ENCODE measurements at places on chromosomes 4 and X.

GRCh38 chrX:44842550-44843317, 1.1 kb upstream of the DUSP21 start:
- DNase-seq: no peak

DNA sequence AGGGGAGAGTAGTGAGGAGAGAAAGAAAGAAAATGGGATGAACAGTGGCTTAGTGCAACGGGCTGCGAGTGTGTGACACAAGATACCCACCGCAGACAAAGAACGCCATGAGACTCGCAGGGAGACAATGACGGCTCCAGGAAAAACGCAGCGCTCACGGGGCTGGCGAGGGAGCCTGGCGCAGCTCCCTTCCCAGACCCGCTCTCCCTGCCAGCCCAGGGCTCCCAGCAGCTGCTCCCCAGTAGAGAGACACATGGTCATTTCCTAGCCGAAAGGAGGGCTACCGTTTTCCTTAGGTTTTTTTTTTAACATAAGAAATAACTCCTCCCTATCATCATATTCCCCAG, 149.5 kb downstream of the MAML3 start:
- DNase-seq: no peak

DNA sequence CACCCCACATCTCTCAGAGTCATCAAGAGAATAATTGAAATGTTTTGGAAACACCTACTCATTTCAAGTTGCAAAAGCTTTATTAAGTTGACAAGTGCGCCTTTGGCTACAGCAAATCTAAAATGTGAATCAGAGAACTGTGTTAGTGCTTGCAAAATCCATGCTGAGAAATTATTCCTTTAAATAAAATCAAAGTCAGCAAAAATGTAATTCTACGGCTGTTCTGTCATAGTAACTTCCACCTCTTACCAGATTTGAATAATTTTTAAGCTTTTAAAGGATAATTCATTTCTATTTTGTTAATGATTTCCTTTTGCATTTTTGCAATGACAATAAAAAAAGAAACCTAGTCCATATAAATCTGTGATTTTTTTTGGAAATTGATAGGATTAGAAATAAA, 1779.1 kb downstream of the STIM2 start:
- no peak for DNase-seq

DNA sequence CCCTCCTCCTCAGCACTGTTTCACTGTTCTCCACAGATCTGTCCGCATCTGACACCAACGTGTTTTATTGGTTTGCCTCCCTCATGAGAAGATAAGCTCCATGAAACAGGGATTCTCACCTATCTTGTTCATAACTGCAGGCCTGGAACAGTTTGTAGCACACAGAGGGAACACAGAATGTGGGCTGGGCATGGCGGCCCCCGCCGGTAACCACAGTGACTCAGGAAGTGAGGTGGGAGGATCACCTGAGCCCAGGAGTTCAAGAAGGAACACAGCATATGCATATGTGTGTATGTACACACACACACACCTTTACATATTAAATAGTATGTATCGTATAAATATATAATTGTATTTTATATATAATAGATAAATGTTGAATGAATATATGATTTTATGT, 168.6 kb downstream of the AFAP1 start:
- DNase-seq: peak; percentile 63

GRCh38 chr4:22869235-22869634, 176.5 kb downstream of the GBA3 start:
- no peak for DNase-seq

- DNase-seq: no peak
Observed at GRCh38 chr4:154001193-154001592, 212.3 kb upstream of the SFRP2 start.

- no peak for DNase-seq
Observed at GRCh38 chr4:41420541-41420940, 117.4 kb upstream of the LIMCH1 start.

GRCh38 chr4:48958582-48958981, 27.5 kb upstream of the CWH43 start:
- DNase-seq: no peak

DNA sequence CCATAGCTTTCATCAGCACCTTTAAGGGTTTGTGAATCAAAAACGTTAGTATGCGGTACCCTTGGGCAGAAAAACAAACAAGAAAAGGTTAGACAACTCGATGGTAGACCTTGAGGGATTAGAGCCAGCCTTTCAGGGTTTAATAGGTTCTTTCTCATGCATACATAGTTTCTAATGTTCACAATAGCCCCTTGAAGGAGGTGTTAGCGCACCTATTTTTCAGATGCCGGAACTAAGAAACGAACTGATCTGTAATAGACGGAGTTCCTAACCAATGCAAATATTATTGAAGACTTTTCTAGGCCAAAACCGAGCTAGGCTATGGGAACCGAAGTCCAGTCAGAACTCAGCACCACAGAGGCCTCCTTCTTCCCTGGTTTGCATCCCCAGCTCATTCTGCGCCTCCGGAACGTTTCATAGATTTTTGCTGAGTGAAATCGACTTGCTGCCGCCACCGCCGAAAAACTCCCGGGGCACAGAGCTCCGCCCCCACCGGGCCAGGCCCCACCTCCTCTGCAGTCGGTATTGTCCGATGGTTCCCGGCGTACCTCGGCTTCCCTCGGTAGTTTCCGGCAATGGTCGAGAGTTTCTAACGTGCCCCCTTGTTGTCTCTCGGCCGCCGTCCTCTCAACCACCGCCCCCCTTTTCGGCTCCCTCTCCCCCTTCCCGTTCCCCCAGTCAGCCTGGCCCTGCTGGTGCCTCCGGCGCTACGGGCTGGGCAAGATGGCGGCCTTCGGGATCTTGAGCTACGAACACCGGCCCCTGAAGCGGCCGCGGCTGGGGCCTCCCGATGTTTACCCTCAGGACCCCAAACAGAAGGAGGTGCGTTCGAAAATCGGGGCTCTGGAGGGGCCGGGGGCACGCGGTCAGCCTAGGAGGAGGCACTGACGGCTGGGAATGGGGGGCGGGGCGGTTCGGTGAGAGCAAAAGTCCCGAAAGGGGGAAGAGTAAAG, at the start of gene MED12:
TSS of gene MED12 (plus strand) at position 565 of the 953 bp plus-strand sequence. CDS start at position 724, 159 bp downstream.
- peak; percentile 89 for DNase-seq

GRCh38 chr4:120010646-120011045, 56.0 kb downstream of the MAD2L1 start:
- no peak for DNase-seq

- DNase-seq: no peak
Observed at GRCh38 chr4:1051472-1051871, 40.0 kb downstream of the FGFRL1 start.

DNA sequence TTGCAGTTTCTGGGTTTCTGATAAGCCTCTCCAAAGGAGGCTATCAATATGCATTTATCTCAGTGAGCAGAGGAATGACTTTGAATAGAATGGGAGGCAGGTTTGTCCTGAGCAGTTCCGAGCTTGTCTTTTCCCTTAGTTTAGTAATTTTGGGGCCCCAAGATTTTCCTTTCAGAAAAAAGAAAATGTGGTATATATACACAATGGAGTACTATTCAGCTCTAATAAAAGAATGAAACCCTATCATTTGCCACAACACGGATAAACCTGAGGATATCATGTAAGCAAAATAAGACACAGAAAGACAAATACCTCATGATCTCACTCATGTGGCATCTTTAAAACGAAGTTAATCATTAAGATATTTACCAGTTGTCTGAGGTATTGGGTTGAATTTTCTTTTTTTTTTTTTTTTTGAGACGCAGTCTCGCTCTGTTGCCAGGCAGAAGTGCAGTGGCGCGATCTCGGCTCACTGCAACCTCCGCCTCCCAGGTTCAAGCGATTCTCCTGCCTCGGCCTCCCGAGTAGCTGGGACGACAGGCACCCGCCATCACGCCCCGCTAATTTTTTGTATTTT, 540 bp downstream of the ZNF721 start:
- no peak for DNase-seq

DNA sequence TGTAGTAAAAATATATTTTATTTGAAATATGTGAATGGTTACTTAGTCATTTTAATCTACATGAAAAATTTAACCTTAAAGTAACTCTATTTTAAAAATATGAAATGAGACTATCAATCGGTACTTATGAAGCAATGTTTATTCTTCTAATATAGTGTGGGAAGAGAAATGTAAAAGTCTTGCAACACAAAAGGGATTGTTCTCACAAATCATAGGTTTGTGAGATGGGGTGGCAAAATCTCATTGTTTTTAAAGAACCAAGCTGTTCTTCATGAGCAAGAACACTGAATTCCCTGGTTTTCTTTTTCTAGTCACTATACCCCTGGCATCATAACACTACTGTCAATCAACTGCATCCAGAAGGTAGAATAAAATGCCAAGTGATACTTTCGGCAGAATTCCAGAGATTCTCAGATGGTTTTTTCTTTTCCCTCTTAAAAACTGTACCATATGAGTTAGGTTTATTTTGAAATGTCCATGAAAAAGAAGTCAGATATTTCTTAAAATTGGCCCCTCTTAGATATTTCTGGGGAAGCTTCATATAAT, 52.2 kb downstream of the SNCA start:
- DNase-seq: no peak

DNA sequence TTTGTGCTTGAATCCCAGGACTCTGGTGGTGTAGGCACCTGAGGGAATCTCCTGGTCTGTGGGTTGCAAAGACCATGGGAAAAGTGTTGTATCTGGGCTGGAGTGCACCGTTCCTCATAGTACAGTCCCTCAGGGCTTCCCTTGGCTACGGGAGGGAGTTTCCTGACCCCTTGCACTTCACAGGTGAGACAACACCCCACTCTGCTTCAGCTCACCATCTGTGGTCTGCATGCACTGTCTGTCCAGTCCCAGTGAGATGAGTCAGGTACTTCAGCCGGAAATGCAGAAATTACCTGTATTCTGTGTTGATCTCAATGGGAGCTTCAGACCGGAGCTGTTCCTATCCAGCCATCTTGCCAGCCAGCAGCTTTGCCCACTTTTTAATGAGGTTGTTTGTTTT, 353.0 kb upstream of the IRS4 start:
- no peak for DNase-seq

DNA sequence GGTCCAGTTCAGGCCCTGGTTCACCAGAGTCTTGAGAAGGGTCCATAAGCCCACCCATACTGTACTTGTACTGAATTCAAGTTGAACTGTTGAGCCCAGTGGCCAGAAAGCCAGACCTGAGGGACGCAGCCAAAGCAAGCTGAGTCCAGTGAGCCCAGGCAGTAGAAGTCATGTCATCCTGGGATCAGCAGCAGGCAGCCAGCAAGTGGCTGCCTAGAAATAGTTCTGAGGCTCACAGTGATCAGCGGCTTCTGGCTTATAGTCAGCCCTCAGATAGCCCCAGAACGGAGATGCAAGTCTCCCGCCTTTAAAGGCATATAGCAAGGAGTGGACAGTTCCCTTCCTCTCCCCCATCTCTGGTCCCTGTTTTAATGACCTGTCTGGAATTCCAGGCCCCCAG, 347.1 kb downstream of the FBXW7 start:
- DNase-seq: no peak

DNA sequence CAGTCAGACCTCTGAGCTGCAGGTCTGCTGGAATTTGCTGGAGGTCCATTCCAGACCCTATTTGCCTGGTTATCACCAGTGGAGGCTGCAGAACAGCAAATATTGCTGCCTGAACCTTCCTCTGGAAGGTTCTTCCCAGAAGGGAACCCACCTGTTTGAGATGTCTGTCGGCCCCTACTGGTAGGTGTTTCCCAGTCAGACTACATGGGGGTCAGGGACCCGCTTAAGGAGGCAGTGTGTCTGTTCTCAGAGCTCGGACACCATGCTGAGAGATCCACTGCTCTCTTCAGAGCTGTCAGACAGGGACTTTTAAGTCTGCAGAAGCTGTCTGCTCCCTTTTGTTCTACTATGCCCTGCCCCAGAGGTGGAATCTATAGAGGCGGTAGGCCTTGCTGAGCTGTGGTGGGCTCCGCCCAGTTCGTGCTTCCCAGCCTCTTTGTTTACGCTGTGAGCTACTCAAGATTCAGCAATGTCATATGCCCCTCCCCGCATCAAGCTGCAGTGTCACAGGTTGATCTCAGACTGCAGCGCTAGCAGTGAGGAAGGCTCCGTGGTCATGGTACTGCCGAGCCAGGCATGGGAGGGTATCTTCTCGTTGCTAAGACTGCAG, 44.1 kb upstream of the KDR start:
- no peak for DNase-seq

DNA sequence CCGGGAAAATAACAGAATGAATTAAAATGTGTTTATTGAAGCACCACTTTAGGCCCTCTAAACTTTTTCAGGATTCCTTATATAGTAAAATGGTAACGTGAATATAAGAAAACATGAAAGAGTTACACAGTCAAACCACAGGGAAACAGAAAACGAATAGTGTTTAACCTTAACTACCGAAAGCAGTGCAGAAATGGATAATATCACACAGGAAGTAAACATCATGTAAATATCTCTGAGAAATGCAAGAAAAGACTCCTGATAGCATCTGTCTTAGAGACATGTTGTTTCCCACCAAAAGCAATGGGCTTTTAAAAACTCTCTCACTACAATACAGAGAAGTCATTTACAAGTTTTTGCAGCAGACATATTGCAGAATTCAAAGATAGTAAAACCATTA, 323.9 kb upstream of the CXXC4 start:
- no peak for DNase-seq

DNA sequence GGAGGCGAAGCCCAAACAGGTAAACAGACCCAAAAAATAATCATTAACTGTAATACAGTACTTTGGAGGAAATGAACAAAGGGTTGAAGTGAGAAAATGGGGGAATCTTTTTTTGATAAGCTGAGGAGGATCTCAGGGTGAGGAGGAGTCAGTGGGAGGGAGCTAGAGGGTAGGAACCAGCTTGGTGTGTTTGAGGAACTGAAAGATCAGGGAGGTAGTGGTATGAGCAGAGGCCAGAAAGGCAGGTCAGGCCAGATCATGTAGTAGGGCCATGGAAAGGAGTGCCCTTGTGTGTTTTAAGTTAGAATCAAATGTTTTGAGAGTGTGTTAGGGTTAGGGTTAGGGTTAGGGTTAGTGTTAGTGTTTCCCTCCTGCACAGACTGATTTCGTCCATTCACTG, 48.8 kb downstream of the PPP2R2C start:
- no peak for DNase-seq

DNA sequence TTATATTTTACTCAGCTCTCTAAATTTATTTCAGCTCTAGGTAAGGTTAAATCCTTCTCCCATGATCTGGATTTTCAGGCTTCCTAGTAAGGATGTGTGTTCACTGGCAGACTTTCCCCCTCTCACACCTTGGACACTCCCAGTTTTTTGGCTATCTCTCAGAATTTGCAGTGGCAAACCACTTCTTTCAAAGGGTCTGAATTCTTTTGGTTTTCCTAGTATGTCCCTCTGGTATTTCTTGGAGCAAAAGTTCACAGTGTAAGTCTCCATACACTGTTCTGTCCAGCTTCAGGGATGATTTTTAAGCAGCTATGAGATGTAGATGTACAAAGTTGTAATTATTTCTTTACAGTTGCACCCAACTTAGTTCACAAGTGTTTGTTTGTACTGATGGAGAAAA, 653.8 kb upstream of the GALNT7 start:
- no peak for DNase-seq

Measured in stimulated activated CD4-positive, alpha-beta T cell treated with anti-CD3 and anti-CD28 coated beads, Interleukin-15, amount 100 ng/mL, for 24 hours (primary cell).